ENCODE measurements at places on chromosomes 13 and 19. TPM values are rescaled to one million over a fixed set of nuclear protein-coding genes. Genes with fewer than 3 reads are reported as not detected.

GRCh38 chr13:48816700-48817099 lies 159.0 kb upstream of the FNDC3A start:
- no peaks in the 10 kb centered on the region for H3K36me3 ChIP-seq
- no peak overlapping the region for H3K4me3 ChIP-seq
- H3K27me3 ChIP-seq: no peaks in the 10 kb centered on the region
- H3K27ac ChIP-seq: no peak overlapping the region
- H3K4me1 ChIP-seq: no peaks in the 10 kb centered on the region

GRCh38 chr13:33206425-33206824 lies 79.1 kb downstream of the STARD13 start:
- H3K27me3 ChIP-seq: no peaks in the 10 kb centered on the region
- no peak overlapping the region for H3K4me3 ChIP-seq
- no peaks in the 10 kb centered on the region for H3K36me3 ChIP-seq
- H3K27ac ChIP-seq: no peak overlapping the region

DNA sequence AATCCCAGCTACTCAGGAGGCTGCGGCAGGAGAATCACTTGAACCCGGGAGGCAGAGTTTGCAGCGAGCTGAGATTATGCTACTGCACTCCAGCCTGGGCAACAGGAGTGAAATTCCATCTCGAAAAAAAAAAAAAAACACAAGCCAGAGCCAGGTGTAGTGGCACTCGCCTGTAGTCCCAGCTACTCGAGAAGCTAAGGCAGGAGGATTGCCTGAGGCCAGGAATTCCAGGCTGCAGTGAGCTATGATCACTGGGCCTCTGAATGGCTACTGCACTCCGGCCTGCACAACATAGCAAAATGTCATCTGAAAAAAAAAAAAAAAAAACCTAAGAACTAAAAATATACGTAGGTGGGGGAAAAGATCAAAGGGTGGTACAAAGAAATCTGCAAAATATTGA lies 19.4 kb downstream of the EPS15L1 start:
- H3K4me3 ChIP-seq: no peak overlapping the region
- no peaks in the 10 kb centered on the region for H3K36me3 ChIP-seq
- no peak overlapping the region for H3K27ac ChIP-seq
- no peak for DNase-seq
- no peaks in the 10 kb centered on the region for H3K27me3 ChIP-seq

- DNase-seq: no peak
- no peak overlapping the region for H3K27ac ChIP-seq
- no peaks in the 10 kb centered on the region for H3K36me3 ChIP-seq
- H3K4me3 ChIP-seq: no peak overlapping the region
- H3K4me1 ChIP-seq: no peaks in the 10 kb centered on the region
- H3K27me3 ChIP-seq: no peaks in the 10 kb centered on the region
Measured at GRCh38 chr13:52345048-52345447, 60.9 kb downstream of the THSD1 start.

GRCh38 chr19:48530066-48530720 lies 18.6 kb upstream of the LMTK3 start:
- H3K27ac ChIP-seq: no peak overlapping the region
- DNase-seq: no peak
- H3K27me3 ChIP-seq: no peaks in the 10 kb centered on the region
- no peaks in the 10 kb centered on the region for H3K4me1 ChIP-seq

DNA sequence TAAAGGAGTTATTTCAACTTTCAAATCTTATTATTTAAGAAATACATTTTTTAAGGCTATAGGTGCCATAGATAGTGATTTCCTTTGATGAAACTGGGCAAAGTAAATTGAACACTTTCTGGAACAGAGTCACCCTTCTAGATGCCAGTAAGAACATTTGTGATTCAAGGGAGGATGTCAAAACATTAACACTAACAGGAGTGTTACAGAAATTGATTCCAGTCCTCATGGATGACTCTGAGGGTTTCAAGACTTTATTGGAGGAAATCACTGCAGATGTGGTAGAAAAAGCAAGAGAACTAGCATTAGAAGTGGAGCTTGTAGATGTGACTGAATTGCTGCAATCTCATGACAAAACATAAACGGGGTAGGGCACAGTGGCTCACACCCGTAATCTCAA lies 12.2 kb downstream of the KATNAL1 start:
- no peaks in the 10 kb centered on the region for H3K4me1 ChIP-seq
- no peak overlapping the region for H3K27ac ChIP-seq
- H3K4me3 ChIP-seq: no peak overlapping the region
- no peak for DNase-seq

DNA sequence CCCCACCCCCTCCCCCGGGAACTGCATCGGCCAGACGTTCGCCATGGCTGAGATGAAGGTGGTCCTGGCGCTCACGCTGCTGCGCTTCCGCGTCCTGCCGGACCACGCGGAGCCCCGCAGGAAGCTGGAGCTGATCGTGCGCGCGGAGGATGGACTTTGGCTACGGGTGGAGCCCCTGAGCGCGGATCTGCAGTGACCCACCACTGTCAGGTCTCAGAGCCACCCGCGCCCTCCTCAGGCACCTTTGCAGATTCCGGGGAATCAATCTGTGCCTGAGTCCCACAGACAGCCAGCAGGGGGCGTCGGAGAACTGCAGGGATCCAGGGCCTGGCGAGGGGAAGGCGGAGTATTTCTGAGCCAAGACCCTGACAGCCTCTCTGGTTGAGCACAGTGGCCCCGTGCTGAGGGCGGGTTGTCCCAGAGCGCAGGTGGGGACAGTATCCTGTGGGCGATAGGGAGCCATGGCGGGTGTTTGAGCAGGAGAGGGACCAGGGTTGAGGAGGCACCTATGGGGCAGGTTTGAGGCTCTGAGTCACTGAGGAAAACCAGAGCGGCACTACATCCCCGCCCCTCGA lies 30.4 kb upstream of the CYP4F8 start:
- no peak overlapping the region for H3K27ac ChIP-seq
- no peak overlapping the region for H3K4me3 ChIP-seq
- peaks cover 19% of the 10 kb centered on the region for H3K27me3 ChIP-seq
- peak; percentile 82 for DNase-seq
- H3K36me3 ChIP-seq: no peaks in the 10 kb centered on the region
- no peaks in the 10 kb centered on the region for H3K4me1 ChIP-seq

- no peak overlapping the region for H3K4me3 ChIP-seq
- H3K27me3 ChIP-seq: peaks cover 12% of the 10 kb centered on the region
- no peaks in the 10 kb centered on the region for H3K36me3 ChIP-seq
- H3K27ac ChIP-seq: no peak overlapping the region
Measured at GRCh38 chr13:76968041-76968440, 19.7 kb downstream of the ACOD1 start.

DNA sequence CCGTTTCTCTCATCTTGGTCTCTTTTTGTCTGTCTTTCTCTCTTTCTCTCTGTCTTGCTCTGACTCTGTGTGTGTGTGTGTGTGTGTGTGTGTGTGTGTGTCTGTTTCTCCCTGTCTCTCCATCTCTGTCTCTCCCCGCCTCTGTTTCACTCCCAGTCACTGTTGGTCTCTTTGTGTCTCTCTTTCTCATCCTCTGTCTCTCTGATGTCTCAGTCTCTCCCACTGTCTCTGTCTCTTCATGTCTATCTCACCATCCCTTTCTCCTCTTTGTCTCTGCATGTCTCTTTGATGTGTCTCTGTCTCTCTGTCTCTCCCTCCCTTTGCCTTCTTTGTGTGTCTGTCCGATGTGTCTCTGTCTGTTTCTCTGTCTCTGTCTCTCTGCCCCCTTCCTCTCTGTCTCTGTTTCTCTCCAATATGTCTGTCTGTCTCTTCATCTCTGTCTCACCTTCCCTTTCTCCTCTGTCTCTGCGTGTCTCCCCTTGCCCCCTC lies 2.5 kb downstream of the NFIC start:
- H3K27ac ChIP-seq: peak overlapping the region; percentile 97
- H3K4me1 ChIP-seq: peaks cover 59% of the 10 kb centered on the region
- peak overlapping the region; percentile 73 for H3K4me3 ChIP-seq
- H3K36me3 ChIP-seq: peaks cover 42% of the 10 kb centered on the region
- H3K27me3 ChIP-seq: no peaks in the 10 kb centered on the region

GRCh38 chr13:106433066-106433465 lies 102.4 kb downstream of the EFNB2 start:
- no peak overlapping the region for H3K27ac ChIP-seq
- no peaks in the 10 kb centered on the region for H3K36me3 ChIP-seq
- no peaks in the 10 kb centered on the region for H3K4me1 ChIP-seq
- H3K27me3 ChIP-seq: no peaks in the 10 kb centered on the region

DNA sequence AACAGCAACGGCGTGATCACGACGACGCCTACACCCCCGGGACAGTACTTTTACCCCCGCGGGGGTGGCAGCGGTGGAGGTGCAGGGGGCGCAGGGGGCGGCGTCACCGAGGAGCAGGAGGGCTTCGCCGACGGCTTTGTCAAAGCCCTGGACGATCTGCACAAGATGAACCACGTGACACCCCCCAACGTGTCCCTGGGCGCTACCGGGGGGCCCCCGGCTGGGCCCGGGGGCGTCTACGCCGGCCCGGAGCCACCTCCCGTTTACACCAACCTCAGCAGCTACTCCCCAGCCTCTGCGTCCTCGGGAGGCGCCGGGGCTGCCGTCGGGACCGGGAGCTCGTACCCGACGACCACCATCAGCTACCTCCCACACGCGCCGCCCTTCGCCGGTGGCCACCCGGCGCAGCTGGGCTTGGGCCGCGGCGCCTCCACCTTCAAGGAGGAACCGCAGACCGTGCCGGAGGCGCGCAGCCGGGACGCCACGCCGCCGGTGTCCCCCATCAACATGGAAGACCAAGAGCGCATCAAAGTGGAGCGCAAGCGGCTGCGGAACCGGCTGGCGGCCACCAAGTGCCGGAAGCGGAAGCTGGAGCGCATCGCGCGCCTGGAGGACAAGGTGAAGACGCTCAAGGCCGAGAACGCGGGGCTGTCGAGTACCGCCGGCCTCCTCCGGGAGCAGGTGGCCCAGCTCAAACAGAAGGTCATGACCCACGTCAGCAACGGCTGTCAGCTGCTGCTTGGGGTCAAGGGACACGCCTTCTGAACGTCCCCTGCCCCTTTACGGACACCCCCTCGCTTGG lies 966 bp downstream of the JUNB start:
- H3K27me3 ChIP-seq: no peaks in the 10 kb centered on the region
- H3K4me1 ChIP-seq: peaks cover 76% of the 10 kb centered on the region
- peak; percentile 87 for DNase-seq
- peaks cover 7% of the 10 kb centered on the region for H3K36me3 ChIP-seq
- H3K4me3 ChIP-seq: peak overlapping the region; percentile 83
- H3K27ac ChIP-seq: peak overlapping the region; percentile 89

DNA sequence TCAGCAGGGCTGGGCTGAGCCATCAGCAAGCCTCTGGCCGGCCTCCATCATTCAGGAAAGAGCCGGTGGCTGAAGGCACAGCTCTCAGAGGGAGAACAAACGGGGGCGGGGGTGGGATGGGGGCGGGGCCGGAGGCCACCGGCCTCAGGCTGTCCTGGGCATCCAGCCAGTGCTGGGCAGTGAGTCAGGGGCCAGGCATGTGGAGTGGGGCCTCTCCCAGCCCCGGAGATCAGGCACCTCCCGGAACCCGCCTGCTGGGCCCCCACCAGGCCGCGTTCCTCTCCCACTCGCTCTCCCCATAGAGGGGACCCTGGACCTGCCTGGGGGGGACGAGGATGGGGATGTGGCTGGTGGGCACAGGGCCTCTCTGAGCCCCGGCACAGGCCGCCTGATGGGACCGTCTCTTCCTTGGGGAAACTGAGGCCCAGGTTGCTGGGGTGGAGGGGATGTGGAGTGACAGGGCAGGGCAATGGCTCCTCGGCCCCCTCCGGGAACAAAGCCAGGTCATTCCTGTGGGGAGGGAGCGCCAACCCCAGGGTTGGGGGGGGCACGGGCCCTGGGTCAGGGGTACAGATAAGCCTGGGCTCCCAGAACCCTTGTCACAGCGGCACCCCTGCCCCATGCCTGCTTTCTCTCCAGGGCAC lies 12.9 kb downstream of the SPC24 start:
- peak; percentile 85 for DNase-seq
- no peaks in the 10 kb centered on the region for H3K27me3 ChIP-seq
- H3K36me3 ChIP-seq: peaks cover 32% of the 10 kb centered on the region
- no peak overlapping the region for H3K4me3 ChIP-seq
- peak overlapping the region; percentile 78 for H3K27ac ChIP-seq

DNA sequence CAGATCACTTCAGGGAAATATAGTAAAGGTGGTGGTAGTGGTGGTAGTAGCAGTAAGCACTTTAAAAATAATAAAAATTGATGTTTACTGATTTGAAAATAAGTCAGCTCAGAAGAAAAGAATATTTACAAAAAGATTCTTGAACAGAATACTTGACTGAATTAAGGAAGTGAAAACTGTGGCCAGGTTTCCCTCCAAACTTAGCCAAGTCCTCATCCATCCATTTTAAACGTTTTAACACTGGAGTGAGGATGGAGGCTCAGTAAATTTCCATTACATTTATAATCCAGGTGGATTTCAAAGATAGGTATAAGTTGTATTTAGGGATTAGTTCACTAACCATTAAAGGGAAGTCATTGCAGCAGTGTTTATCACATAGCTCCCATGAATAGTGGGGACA lies 221.5 kb downstream of the RGCC start:
- H3K27ac ChIP-seq: no peak overlapping the region
- no peaks in the 10 kb centered on the region for H3K27me3 ChIP-seq
- H3K4me3 ChIP-seq: no peak overlapping the region
- H3K4me1 ChIP-seq: no peaks in the 10 kb centered on the region
- peaks cover 20% of the 10 kb centered on the region for H3K36me3 ChIP-seq

- H3K36me3 ChIP-seq: peaks cover 15% of the 10 kb centered on the region
- H3K4me3 ChIP-seq: no peak overlapping the region
- no peak for DNase-seq
- H3K27ac ChIP-seq: no peak overlapping the region
- H3K4me1 ChIP-seq: no peaks in the 10 kb centered on the region
Measured at GRCh38 chr13:99282264-99283231, 24.4 kb upstream of the GPR18 start.

- 0 out of 2 replicates have a peak overlapping the region, but pooled peaks have one; percentile 22 for H3K4me3 ChIP-seq
- DNase-seq: no peak
- no peaks in the 10 kb centered on the region for H3K27me3 ChIP-seq
- peak overlapping the region; percentile 71 for H3K27ac ChIP-seq
Measured at GRCh38 chr19:2035590-2035991, 15.5 kb downstream of the MKNK2 start.

GRCh38 chr13:44300895-44301638 lies 72.6 kb upstream of the SERP2 start:
- no peak for DNase-seq
- no peak overlapping the region for H3K27ac ChIP-seq

The STX10 gene
- total RNA-seq: 39.6 TPM

The LRG1 gene
- total RNA-seq: 11.7 TPM

The SIGLECL1 gene
- not detected for total RNA-seq

The CGB1 gene
- not detected for total RNA-seq

The DLEU7 gene
- not detected for total RNA-seq

The LILRA1 gene
- total RNA-seq: not detected

The ZNF730 gene
- total RNA-seq: 0.81 TPM

The LGALS16 gene
- total RNA-seq: not detected

The OR10H1 gene
- total RNA-seq: not detected

The CYP4F11 gene
- total RNA-seq: not detected

The IL4I1 gene
- 0.76 TPM for total RNA-seq

The GRWD1 gene
- total RNA-seq: 88.2 TPM

The CAMSAP3 gene
- 0.89 TPM for total RNA-seq

The LSR gene
- 83.3 TPM for total RNA-seq
